Left ventricle myocardium superior (tissue), 1 donor: ENCODE measurements at places on chromosomes 2 and 18.

GRCh38 chr18:48974304-48975119 is 23.7 kb upstream of the SMAD7 start:
- DNase-seq, result peak; percentile 62

GRCh38 chr18:69250305-69251151 is 150.2 kb upstream of the DOK6 start:
- DNase-seq, result no peak

GRCh38 chr2:237616734-237617586 is 10.4 kb upstream of the LRRFIP1 start:
- no peak for DNase-seq

DNA sequence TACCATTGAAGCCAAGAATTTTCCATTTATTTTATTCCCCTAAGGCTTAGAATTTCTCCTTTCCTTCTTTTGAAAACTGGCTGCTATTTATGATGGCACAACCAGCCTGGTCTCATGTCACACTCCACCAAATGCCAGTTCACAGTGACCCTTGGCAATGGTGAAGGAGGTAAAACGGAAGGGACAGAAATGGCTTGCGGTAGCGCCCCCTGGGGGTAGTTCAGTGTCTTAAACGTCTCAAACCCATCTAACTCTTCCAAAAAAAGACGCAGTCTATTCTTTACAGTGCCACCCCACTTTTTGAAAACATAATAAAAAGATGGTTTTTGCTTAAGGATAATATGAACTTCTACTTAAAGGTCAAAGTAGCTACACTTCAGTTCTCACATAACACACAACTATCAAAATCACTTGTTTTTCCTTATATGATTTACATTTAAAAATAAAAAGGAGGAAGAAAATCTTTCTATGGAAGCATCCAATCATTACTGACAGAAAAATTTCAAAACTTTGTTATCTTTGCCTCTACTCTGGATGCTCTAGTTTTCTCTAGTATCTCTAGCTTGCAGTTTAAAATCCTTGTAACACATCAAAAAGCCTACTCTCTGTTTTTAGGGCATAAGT is 28.0 kb downstream of the PNO1 start:
- peak; percentile 42 for DNase-seq

GRCh38 chr2:179824961-179825360 is 36.5 kb downstream of the ZNF385B start:
- DNase-seq, result no peak
